ENCODE measurements at places on chromosomes 5 and 9. TPM values are rescaled to one million over a fixed set of nuclear protein-coding genes. Genes with fewer than 3 reads are reported as not detected.

GRCh38 chr5:163104464-163104863, 332.9 kb upstream of the CCNG1 start:
- peak; percentile 10 for DNase-seq

DNA sequence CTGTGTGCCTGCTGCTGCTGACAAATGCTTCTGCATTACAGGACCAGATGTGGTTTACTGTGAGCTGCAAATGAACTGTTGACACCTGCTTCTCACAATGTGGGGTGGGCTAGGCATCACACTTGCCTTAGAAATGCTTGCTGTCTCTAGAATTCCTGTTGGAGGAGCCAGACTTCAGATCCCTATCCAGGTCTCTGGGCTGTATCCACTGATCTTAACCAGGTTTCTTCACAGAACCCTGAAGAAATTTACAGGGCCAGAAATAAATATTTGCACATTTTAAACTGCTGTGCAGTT, 255.4 kb downstream of the FAM114A2 start:
- DNase-seq, result no peak

DNA sequence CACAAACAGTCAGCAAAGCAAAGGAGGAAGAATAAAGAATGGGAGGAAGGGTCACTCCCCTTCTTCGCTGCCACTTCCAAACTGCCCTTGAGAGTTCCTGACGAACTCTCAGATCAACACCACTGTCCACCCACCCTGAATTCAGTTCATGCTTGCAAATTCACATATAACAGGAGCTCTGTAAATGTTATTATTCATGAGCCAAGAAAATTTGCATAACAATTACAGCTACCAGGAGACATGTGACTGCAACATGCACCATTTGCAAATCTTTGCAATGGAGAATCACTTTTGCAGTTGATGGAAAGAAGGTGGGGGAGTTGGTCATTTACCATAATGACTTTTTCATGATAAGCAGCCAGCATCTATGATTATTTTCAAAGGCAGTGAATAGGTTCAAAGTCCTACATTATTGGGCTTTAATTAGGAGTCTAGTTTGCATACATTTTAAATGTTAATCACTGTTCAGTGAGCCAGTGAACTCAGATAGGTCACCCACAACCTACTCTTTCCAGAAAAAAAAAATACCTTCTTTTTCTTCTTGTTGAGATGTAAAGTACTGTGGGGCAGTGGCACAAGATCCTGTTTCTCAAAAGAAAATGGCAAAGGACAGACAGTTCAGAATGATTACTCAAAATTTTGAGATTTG, 149.7 kb downstream of the CAAP1 start:
- no peak for DNase-seq

GRCh38 chr9:110588296-110588695, 8.8 kb upstream of the SVEP1 start:
- DNase-seq, result no peak

RNF145 gene
- 24.4 TPM for polyA plus RNA-seq

DNA sequence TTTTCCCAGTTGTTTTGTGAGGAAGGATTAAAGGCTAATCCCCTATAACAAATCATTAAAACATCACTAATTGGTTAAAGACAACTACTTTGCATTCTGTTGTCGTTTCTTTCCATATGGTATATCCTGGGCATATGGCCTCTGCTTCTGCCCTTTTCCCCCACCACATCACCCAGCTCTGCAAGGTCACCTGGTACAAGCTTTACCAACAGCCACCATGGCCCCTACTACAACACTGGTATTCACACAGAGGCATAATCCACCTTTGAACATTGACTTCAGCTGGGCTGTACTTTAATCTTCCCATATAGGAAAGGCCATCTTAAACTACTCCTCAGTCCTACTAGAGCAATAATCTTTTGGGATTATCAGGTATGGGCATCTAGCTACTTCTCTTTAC, 866.1 kb downstream of the TLE4 start:
- DNase-seq, result no peak

GRCh38 chr5:110304176-110304575, 422.3 kb downstream of the TMEM232 start:
- no peak for DNase-seq

GRCh38 chr5:74130155-74130897, 504.3 kb downstream of the ARHGEF28 start:
- DNase-seq, result no peak

DIRAS2 gene
- 0.13 TPM for polyA plus RNA-seq

- no peak for DNase-seq
Observed at GRCh38 chr5:169615561-169615960, 21.5 kb upstream of the DOCK2 start.

GRCh38 chr9:135587658-135588057, 26.1 kb downstream of the PAEP start:
- DNase-seq, result no peak

GRCh38 chr9:131977109-131977838, 102.4 kb downstream of the MED27 start:
- DNase-seq, result no peak

NPR3 gene
- not detected for polyA plus RNA-seq

GRCh38 chr5:60668686-60669304, 31.2 kb downstream of the DEPDC1B start:
- DNase-seq, result no peak

CCDC180 gene
- 2.6 TPM for polyA plus RNA-seq

DNA sequence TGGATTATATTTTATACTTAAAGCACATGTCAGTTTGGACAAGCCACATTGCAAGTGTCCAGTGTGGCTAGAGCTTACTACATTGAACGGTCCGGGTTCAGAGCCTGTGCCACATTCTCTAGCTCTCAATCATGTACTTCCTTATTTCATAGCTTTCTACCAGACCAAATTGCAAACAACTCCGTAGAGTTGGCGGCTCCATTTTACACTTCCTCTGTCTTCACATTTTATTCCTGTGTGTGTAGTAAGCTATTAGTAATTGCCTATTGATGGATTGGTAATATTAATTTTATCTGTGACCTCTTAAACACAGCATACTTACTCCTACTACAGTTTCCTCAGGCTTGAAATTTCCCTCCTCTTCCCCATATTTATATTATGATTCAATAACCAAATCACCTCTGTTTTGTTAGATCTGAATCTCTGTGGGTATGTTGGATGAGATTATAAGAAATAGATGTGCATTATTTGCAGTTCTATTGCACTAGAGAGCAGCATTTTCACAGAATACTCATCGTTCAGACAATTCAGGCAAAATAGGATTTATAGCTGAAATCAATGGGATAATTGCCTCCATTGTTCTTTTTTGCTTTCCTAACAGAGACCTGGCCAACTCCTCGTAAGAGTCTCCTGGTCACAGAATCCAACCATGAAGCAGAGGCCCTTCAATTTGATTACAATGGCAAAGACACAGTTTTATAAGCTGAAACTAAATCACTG, 29.0 kb upstream of the C9orf72 start:
- no peak for DNase-seq

GRCh38 chr5:92470770-92471169, 1087.7 kb upstream of the ARRDC3 start:
- no peak for DNase-seq

VCAN gene
- polyA plus RNA-seq, result 146 TPM

AFAP1L1 gene
- polyA plus RNA-seq, result 0.79 TPM

DMRTA1 gene
- polyA plus RNA-seq, result 1.5 TPM

DNA sequence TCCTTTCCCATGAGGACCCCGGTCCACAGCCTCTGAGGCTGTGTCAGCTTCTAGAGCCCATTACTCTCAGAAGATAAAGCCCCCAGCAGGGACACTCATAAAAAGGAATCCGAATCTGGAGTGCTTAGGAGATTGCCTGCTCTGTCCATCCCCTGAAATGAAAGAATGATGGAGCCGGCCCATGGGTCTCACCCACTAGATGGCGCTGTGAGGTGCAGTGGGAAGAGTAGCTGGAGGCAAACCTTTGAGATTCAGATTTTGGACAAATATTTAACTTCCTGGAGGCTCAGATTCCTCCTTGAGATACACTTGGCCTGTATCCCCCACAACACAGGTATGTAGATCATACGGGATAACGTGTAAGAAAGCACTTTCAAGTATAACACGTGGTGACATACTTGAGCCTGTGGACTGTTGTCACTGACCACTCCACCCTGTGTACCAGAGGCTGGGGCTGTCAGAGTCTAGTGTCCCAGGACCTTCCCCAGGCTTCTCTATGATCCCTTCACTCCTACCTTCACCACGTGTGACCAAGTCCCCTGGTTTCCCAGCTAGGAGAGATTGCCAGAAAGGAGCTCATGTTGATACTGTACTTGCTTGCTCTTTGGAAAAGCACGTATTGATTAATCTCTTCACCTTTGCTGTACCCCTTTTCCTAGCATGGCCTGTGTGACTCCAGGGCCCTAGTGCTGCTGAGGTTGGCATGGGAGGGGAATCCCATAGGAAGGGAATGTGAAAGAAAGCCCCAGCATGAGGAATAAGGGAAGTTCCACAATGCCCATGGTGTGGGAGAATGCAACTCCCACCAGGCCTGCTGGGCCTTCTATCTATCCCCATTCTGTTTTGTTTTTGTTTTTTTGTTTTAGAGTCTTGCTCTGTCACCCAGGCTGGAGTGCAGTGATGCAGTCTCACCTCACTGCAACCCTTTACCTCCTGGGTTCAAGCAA, 32.1 kb downstream of the TRMO start:
- DNase-seq, result no peak

GRCh38 chr5:75052192-75053053, at the start of gene GCNT4:
GCNT4 (minus strand) TSS chr5:75052558; CDS start chr5:75030037, 22,521 bp downstream.
- no peak for DNase-seq

GRCh38 chr5:137292461-137293027, 206.6 kb downstream of the SPOCK1 start:
- no peak for DNase-seq

DNA sequence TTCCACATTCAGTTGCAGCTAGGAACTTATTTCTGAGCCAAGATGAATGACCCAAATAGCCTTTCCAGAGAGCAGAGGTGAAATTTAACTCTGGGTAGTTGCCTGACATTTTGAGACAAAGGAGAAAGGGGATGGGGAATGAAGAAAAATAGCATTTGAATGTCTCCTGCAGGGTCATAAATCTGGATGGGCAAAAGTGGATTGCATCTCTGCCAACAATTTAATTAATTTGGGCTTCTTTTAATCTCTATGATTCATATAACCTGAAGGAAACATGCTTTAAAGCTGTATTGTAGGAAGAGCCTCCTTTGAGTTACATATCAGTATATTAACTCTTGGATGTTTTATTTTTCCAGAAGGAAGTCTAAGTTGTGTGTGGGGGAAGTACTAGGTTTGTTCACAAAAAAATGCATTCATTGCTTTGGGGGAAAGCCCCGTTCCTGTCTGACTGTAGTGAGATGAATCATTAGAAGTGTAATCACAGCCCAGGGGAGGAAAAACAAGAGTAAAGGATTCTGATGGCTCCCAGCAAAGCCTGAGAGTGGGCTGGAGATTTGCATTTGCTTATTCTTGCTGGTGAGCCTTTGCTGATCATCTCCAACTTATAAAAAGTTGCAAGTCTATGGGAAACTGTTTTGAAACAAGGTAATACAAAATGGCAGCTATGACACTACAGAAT, 133.0 kb upstream of the IQGAP2 start:
- DNase-seq, result no peak

GRCh38 chr9:116816484-116816883, 129.4 kb downstream of the TRIM32 start:
- DNase-seq, result no peak

DNA sequence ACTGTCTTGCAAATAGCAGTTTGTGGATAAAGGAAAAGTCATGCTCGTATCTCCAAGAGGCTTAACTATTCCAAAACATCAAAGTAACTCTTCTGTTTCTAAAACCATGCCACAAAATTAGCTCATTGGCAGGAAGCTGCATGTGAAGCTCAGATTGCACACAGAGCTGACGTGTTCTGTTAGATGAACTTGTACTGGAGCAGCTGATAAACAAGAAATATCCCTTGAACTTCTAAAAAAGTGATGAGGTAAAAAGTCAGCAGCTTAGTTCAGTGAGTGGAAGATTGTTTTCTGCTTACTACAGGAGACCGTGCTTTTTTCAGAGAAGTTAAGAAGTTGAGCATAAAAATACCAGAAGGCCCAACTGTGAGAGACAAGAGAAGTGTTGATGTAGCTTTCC, 113.2 kb downstream of the SLC12A2 start:
- DNase-seq, result no peak

TMED7 gene
- 83.0 TPM for polyA plus RNA-seq

DNA sequence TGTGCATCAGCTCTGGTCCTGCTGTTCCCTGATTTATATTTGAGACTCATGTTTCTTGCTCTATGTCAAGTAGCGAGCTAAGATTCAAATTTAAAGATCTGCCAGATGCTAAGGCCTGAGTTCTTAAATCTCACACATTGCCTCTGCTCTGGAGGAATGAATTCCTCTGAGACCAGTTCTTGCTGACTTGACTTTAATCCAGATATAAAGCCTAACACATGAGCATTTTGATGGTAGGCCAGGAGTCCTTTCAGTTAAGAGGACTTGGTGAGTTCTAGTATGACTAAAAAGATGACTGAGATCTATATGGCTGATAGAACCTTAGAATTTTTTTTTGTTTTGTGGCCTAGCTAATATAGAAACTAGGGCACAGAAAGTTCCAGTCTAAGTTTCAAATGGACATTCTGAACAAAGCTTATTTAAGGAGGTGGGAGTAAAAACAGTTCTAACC, 1.3 kb upstream of the INIP start:
- DNase-seq, result no peak

- DNase-seq, result no peak
Observed at GRCh38 chr5:62287237-62287636, 18.8 kb upstream of the KIF2A start.

- no peak for DNase-seq
Observed at GRCh38 chr5:138721979-138722378, 31.2 kb upstream of the CTNNA1 start.

KCNV2 gene
- polyA plus RNA-seq, result not detected

RHOBTB3 gene
- 17.5 TPM for polyA plus RNA-seq

GRCh38 chr9:27358007-27358406, 61.1 kb upstream of the EQTN start:
- DNase-seq, result no peak

RNF183 gene
- polyA plus RNA-seq, result 0.15 TPM

- DNase-seq, result no peak
Observed at GRCh38 chr9:101708855-101709254, 29.6 kb downstream of the GRIN3A start.

DNA sequence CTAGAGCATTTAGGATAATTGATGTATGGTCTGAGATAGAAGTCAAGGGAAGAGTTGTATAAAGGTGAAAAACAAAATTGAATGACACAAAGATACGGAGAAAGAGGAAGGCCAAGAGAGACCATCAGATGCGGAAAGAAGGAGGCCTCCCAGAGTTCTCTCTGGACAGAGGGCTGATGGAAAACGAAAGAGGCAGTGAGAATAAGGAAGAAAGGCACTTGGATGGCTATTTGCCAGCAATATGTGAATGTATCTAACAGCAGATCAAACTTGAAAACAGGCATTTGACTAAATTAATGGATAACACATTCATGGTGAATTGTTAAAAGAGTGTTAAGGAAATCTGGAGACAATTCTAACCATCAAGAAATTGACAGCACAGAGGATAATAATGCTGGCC, 2.4 kb upstream of the DOCK8 start:
- no peak for DNase-seq

GRCh38 chr9:95434116-95435073, 82.4 kb downstream of the PTCH1 start:
- no peak for DNase-seq

Measured in H1 (cell line).